ENCODE measurements at places on chromosomes 4 and X.

GRCh38 chr4:185836241-185837084 is 24.5 kb upstream of the SORBS2 start:
- no peak for DNase-seq

GRCh38 chr4:153573221-153573620 is 107.1 kb downstream of the TMEM131L start:
- DNase-seq = no peak

DNA sequence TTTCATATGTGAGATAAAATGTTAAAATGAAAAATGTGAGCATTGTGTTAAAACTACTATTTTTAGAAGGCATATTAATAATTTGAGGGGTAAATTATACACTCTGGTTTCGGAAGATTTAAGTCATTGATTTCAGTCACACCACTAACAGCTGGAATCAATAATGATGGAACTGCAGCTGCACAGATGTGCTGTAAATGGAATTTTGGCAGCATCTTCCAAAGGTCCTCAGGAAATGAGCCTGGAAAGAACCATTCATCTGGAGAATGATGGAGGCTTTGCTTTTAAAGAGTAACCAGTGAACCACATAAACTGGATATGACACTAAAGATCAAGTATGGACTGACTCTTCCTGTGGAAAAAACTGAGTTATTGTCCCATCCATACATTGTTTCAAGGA is 759.0 kb upstream of the EPHA5 start:
- no peak for DNase-seq

GRCh38 chr4:121183361-121183760 is 19.2 kb upstream of the TNIP3 start:
- no peak for DNase-seq

GRCh38 chrX:134985479-134985878 is 5.3 kb upstream of the SMIM10 start:
- no peak for DNase-seq

DNA sequence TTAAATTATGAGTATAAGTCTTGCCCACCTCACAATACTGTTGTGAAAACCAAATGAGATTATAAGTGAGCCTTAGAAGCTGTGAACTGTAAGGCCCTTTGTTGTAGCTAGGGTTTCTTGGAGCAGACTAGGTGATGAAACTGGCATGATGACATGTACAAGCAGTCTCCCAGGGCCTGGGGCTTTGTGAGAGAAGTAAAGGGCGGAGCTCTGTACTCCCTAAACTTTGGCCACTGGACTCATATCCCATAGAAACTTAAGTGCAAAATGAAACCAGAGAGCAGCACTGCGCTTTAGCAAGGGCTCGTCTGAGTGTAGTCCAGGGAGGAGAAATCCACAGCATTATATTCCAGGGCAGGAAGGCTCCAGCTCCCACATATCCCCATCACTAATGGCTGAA is 385.6 kb upstream of the FGF16 start:
- DNase-seq = no peak

- DNase-seq = no peak
These were observed 41.3 kb upstream of the GPC3 start for GRCh38 chrX:134026565-134027311.

GRCh38 chr4:110411574-110412011 is 64.4 kb upstream of the ENPEP start:
- DNase-seq = no peak

DNA sequence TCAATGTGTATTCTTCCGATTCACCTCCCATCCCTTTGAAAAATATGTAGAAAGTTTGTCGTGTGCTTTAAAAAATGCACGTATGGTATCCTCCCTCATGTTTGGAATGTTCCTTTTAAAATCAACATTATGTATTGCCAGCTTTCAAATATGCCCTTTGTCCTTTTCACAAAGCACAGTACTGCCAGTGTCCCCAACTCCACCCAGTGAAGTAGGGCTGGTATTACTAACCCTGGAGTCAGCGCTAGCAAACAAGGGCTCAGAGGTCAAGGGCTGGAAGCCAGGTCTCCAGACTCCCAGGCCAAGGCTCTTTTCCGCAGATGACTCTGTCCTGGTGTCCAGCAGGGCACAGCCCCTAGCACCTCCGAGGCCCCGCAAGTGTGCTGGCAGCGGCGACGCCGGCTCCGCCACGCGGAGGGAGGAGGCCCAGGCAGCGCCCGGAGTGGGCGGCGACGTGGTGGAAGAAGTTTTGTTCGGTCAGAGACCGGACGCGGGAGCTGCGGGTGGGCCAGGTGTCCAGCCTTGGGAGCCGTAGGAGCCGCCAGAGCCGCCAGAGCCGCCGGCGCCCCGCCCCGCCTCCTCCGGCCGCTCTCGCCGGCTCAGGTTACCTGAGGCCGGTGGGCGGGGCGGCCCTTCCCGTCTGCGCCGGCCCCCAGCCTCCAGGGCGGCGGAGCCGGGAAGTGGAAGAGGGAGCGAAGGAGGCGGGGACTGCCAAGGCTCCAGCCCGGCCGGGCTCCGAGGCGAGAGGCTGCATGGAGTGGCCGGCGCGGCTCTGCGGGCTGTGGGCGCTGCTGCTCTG is at the start of gene IL13RA1:
IL13RA1 (plus strand) TSS at position 720 of the 799 bp plus-strand sequence; CDS start at position 753, 33 bp downstream.
- DNase-seq = peak; percentile 62

- DNase-seq = no peak
These were observed 18.6 kb downstream of the NKX3-2 start for GRCh38 chr4:13525606-13526281.

DNA sequence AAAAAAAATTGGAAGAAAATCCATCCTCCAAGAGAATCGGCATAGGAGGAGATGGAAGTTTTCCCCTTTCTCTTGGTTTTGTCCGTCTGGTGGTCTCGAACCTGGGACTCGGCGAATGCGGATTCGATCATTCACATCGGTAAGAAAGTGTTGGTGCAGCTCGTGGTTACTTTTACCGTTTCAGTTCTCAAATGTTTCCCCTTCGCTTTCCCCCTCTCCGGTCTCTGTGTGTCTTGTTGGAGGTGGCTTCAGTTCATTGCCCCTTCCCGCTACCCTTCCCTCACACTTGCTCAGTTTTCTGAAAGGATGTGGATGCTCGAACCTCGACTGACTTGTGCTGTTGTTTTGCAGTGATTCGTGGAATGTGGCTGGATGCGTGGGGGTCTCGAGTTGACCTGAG is 840 bp downstream of the GRID2 start:
- DNase-seq = no peak

DNA sequence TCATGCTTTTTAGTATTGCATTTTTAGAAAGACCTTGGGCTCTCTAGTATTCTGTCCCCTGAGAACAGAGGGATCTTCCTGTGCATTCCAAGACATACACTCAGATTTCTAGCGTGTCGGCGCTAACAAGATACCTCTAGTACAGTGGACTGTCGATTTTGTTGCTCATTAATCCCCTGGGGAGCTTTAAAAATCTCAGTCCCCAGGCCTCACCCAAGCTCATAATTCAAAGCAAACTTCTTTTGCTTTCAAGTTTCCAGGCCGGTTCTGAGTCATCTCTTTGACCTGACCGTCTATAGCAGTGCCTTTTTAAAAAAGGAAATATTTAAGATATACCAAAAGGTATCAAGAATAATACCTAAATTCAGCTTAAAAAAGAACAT is 137.0 kb downstream of the AMMECR1 start:
- no peak for DNase-seq

DNA sequence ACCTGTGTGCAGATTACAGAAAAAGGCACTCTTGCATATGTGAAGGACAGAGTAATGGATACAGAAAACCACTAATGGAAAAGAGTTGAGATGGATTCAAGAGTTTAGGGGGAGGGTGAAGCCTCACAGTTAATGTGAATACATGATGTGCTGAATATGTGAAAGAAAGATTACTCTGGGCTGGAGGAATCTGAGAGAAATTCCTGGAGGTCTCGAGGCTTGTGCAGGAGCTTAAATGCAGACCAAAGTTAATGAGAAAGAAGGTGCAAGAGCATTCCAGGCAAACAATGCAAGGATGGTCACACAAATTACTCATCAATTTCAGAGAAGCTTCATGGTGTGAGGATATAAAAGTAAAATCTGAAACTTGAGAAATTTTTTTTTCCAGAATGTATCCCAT is 768.8 kb downstream of the STPG2 start:
- no peak for DNase-seq

DNA sequence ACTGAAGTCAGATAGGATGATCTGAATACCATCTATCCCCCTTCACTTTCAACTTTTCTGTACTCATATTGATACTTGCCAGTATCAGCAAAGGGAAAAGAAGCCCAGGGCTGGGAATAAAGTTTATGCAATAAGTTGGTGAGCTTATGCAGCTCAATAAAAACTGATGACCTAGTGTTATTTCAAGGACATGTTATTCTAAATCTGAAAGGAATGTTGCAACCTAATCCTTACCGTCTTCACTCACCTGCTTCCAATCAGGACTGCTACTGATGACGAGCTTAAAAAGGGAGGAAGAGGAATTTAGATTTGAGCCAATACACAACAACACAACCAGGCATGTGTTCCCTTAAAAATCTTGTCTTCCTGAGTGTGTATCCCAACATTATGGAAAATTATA is 419.9 kb downstream of the SPRY1 start:
- DNase-seq = no peak

DNA sequence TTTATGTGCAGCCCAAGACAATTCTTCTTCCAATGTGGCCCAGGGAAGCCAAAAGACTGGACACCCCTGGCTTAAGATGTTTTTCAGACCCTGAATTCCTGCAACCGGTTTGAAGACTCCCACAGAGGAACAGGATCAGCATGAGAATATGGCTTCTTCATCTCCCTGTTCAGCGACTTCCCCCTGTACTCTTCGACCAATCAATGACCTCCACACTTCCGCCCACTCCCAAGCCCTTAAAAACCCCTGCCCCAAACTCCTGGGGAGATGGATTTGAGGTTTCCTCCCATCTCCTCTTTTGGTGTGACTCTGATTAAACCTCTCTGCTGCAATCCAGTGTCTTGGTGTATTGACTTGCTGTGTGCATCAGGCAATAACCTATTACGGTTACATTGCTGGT is 344.4 kb downstream of the NR3C2 start:
- no peak for DNase-seq

DNA sequence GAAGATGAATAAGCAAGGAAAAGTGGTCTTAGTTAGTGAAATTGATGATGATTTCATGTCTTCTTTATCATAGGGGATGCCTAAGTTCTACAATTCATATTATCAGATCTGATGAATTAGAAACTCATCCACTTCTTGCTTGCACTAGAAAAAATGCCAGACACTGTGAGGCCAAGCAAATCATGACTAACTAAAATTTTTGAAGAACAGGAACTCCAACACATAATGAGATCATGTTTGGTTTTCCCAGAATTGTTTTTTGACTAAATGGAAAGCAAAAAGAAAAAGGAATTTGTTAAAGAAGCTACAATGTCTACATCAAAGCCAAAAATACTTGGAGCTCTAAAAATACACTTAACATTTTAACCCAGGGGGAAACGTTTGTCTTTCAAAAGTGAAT is 120.4 kb downstream of the ARSF start:
- DNase-seq = no peak

GRCh38 chrX:152632445-152633097 is 5.1 kb upstream of the GABRQ start:
- DNase-seq = no peak

- no peak for DNase-seq
These were observed 69.0 kb upstream of the SPANXN1 start for GRCh38 chrX:145178268-145178667.

DNA sequence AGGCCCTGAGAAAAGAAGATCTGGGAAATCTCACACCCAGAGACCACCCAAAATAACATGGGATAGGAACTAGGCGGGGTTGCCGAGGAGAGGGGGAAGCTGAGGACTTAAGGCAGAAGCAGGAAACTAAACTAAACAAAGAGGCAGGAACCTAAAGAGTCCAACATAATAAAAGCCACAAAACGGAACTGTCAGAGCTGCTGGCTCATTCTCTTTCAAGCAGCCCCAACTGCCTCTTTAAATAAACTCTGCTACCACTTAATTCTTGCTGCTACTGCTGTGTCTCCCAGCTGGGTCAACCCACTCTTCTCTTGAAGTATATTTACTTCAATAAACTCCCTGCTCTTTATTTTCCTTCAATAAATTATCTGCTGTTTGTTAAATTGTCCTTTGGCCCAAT is 44.5 kb downstream of the MAGEB16 start:
- DNase-seq = no peak

GRCh38 chr4:100695871-100696270 is 178.0 kb upstream of the EMCN start:
- no peak for DNase-seq

DNA sequence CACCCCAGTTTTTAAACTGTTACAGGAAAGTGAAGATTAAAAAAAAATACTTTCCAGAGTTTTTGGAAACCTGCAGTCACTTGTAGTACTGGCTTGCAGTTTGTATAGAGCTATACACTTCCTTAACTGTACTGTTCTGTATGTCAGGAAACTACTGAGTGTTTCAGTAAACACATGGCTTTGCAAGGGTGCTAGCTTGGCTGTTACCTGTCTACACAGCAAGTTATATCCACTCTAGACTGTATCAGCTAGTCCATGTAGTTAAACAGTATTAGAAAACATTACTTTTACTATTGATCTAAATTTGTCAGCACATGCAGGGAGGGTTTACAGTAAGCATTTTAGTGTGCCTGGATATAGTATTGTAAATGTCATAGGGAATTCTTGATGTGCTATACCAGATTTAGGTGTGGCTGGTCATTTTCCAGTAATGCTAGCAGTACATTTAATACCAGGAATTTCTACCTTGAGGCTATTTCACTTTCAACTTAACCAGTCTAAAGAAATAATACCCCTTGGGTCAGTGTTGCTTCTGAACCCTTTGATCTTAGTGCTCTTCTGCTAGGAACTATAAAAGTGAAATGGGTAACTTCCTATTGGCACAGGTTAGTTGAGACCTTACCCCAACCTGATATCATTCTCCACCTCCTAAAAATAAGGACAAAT is 192.3 kb upstream of the ANKRD50 start:
- DNase-seq = no peak

DNA sequence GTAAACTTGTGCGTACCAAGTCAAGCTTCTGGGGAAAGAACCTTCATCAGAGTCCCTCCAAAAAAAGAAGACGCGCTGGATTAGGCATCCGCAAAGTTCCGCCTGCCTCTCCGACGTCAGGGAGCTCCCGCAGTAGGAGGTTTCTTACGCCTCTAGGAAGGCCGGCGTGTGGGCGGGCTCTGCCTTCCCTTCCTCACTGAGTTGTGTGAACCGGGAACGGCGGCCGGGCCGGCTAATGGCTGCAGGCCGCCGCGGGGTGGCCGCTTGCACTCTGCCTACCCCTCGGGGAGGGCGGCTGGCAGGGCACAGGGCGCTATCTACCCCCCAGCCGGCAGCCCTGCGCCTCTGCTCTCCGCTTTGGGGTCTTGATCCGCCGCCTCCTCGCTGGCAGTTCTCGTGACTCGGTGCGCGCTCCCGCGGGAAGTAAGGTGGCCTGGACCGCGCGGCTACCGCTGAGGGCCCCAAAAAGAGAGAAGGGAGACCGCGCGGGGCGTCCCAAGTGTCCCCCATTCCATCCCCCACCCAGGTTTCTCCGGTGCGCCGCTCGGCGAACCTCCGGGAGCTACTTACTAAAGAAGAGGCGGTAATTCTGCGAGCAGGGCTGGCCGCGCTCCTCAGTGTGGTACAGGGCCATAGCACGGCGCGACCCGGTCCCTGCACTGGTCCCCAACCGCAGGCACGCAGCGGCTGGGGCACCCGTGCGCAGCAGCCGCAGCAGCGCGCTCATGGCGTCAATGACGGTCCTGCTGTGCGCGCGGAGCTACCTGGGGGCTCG is at the start of gene PPA2:
PPA2 (minus strand) TSS at position 739 of the 775 bp plus-strand sequence; CDS start at position 727, 12 bp downstream.
- peak; percentile 94 for DNase-seq
